ENCODE measurements at places on chromosomes 16 and 17.

GRCh38 chr16:1614456-1615102 is 2.4 kb downstream of the CRAMP1 start:
- DNase-seq = no peak

GRCh38 chr17:72604518-72604917 is 483.7 kb downstream of the SOX9 start:
- DNase-seq = no peak

DNA sequence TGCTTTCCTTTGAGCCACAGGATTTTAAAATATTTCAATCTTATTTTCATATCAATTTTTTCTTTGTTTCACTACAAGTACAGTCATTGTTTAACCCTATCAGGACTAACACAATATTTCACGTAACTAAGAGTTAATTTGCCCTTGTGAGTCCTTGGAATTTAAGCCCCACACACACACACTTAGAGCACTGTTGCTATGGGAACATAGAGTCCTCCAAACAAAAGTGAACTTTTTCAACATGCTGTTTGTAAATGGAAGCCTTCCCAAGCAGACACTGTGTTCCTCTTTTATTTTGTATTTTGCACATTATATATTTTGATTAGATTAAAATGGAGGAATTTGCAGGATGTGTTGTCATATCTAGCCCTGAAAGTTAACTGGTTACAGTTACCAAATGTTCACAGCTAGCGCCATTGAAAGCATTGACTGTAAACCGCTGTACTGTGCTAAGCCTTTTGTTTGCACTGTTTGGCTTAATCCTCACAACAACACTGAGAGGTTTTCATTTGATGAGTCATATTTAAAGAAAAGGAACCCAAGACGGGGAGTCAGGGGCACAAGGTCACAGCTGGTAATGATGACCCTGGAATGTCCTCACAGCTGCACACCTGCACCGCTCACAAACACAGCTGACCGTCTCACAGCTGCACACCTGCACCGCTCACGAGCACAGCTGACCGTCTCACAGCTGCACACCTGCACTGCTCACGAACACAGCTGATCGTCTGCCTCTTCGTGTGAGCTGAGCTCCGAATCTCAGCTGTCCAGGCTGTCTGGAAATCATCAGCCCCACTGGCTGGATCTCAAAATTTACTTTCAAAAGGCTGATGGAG is 6.3 kb downstream of the HSBP1 start:
- DNase-seq = no peak

DNA sequence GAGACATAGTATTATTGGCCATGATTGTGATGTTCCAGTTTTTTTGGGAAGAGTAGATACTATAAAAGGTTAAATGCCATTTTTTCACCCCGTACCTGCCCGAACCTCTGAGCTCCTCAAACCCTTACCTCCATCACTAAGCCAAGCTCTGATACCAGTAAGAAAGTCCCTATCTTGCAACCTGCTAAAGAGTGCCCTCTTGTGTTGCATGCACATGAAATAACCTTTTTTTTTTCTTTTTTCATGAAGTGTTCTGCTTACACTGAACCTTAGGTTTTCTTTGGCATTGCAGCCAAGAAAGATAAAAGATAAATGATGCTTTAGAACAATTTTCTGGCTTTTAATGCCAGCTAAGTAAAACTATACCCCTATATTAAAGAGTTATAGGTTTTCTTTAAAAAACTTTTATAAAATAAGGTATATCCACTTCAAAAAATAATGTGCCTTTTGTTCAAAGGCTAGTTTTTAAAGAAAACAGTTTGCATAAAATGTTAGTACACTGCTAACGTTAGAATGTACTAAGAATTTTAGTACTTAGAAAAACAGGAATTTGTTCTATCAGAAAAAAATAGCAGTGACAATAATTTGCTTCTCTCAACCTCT is 295.3 kb upstream of the PMFBP1 start:
- no peak for DNase-seq

- no peak for DNase-seq
These were observed 11.6 kb upstream of the MPHOSPH6 start for GRCh38 chr16:82181461-82182185.

DNA sequence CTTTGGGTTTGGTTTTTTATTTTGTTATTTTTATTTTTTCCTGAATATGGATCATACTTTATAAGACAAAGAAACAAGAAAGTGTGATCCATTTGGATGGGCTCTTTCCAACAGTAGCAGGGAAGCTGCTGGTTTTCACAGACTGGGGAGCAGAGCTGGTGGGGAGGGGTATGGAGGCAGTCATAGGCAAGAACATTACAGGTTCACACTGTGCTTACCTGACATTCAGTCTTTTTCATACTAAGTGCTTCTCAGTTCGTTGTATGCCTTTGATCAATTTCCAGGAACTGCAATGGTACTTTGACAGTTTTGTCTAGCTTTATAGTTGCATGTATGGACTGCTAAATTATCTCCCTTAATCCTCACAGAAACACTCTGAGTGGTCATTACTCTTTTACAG is 27.7 kb downstream of the BEAN1 start:
- no peak for DNase-seq

GRCh38 chr17:76442341-76443338 is 10.3 kb downstream of the UBE2O start:
- no peak for DNase-seq

DNA sequence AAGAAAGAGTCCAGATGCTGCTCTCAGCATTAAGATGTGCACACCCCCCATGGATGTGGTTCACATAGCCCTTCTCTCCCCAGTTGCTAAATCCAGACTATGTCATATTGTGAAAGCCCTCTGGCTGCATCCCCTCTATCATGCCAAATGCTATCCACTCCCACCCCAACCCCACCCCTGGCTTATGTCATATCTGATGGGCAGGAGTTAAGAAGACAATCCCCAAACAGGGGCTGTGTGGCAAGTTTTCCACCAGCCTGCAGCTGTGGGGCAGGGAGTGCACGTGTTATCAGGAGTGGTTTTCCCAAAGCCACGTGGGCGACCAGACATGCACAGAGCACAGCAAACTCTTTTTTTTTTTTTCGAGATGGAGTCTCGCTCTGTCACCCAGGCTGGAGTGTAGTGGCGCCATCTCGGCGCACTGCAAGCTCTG is 10.0 kb downstream of the FAM117A start:
- no peak for DNase-seq

DNA sequence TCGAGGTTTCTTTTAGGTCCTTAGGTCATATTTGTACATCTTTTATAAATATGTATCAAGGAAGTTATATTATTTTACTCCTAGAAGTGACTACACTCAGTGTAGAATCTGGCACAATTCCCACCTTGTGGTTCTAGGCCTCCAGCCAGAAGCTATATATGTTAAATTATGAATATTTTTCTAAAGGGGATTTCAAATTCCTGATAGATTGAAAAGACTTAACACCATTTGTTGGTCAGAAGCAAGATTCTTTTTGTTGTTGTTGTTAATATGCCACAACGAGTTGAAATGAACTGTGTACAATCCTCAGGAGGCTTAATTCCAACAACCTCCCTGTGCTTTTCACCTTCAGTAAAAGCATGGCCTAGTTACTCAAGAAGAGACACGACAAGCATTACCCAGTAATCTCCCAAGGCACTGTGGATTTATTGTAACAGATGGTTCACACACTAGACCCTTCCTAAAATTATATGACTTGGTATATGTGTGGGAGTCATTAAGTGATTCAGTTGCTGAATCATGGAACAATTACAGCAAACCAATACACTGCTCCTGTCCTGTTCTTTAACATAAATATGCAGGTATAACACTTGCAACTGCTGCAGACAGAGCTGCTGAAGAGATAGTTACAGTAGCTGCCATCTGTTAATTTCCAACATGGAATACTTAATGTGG is 964.4 kb upstream of the GOT2 start:
- no peak for DNase-seq

GRCh38 chr16:4026854-4027253 is 89.4 kb downstream of the ADCY9 start:
- no peak for DNase-seq

- no peak for DNase-seq
These were observed 470.1 kb downstream of the TOX3 start for GRCh38 chr16:52076801-52077201.

GRCh38 chr16:11207646-11208045 is 48.4 kb downstream of the SOCS1 start:
- DNase-seq = no peak

GRCh38 chr17:31294820-31295488 is 2.1 kb downstream of the OMG start:
- no peak for DNase-seq

DNA sequence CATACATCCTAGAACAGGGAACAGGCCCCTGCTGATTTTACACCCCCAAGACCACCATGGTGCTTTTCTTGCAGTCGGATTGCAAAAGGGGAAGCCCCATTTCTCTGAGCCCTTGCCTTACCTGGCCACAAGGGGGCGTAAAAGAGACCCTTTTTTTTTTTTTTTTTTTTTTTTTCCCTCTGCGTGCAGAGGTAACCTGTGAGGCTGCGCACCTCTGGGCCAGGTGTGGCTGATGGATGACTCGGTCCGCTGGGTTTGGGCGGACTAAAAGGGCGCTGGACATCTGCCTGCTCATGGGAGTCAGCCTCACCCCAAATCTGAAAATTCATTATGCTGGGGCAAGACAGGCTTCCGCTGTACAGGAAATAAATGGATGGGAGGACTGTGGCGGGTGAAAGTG is 281.0 kb downstream of the CBLN1 start:
- no peak for DNase-seq

DNA sequence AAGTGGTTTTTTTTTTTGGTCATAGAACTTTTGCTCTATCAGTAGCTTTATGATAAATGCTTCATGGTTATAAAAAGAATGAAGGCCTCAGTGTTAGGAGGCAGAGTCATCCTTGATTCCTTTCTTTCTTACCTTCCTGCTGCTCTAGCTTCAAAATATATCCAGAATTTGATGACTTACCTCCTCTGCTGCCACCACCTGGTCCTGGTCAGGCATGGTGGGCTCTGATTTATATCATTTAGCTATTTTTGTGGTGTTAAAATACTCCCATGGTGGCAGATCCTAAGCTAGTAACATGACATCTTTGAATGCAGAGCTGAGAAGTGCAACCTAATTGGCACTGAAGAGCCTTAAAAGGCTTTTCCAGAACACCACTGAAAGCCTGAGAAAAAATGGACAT is 508.8 kb upstream of the CDH8 start:
- no peak for DNase-seq

- DNase-seq = no peak
These were observed 24.9 kb upstream of the CDC42EP4 start for GRCh38 chr17:73336408-73337329.

GRCh38 chr17:45718791-45719190 is 65.3 kb upstream of the CRHR1 start:
- no peak for DNase-seq

- DNase-seq = no peak
These were observed 2.5 kb upstream of the ARHGAP23 start for GRCh38 chr17:38425744-38426143.

GRCh38 chr17:2745317-2746037 is 4.0 kb downstream of the CCDC92B start:
- DNase-seq = no peak

- no peak for DNase-seq
These were observed 22.0 kb upstream of the LASP1NB start for GRCh38 chr17:38903404-38903803.

DNA sequence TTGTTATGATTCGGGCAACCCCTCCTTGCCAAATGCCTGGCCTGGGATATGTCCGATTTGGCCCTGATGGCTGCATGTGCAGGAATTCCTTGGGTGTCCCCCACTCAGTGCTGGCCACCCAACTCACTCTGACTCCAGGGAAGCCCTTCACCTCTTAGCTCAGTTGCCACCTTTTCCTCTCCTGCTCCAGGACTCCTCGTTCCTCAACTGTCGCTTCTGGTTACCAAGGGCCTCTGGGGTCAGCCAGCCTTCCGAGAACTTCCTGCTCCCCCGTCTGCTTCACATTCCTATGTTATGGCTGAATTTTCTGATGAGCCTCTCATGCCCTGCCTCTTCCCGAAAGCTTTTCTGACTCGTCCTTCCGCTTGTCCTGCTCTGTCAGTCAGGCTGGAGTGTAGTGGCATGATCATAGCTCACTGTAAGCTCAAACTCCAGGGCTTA is 63.5 kb downstream of the SPACA3 start:
- no peak for DNase-seq

DNA sequence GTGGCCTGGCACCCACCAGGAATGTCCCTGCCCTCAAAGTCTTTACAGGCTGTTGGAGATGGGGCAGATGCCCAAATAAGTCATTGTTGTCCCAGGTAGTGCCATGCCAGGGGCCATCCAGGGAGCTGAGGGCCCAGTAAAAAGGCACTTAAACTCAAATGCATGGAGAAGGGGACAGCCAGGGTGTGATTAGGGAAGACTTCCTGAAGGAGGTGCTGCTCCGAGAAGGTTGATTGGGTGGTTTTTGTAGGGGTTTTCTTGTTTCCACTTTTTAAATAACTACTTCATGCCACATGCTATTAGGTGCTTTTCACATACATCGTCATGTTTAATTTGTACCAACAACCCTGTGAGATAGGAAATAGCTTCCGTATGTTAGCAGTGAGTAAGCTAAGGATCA is 66.9 kb downstream of the RAI1 start:
- DNase-seq = no peak

DNA sequence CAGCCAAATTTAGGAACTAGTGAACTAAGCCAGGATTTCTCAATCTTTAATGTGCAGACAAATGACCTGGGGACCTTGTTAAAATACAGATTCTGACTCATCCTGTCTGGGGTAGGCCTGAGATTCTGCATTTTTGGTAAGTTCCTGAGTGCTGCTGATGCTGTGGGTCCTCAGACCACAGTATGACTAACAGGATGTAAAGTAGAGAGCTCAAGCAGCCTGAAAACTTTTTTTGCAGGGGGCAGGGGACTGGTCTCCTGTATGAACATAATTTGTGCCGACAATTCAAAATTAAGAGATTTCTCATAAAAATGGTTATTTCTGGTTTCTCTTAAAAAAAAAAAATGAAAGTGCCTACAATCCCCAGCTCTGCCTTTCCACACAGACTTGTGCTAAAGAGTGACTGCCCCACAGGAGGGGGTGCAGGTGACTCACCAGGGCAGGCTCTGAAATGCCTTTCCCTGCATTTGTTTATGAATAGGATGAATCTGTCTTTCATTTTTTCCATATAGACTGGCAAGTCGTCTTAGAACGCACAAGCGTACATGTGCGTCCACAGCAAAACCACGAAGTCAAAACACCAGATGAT is 271.5 kb downstream of the PHKB start:
- DNase-seq = no peak

GRCh38 chr17:48603959-48604769 is 622 bp downstream of the HOXB6 start:
- no peak for DNase-seq

- no peak for DNase-seq
These were observed 457.0 kb downstream of the WWOX start for GRCh38 chr16:78556421-78556820.

Data from activated gamma-delta T cell treated with Interleukin-2 at 50 U/mL for 16 hours (primary cell).